Glutamatergic neuron (in vitro differentiated cells): ENCODE measurements at places on chromosomes 6 and 20.

- H3K4me1 ChIP-seq, result no peaks in the 10 kb centered on the region
- H3K27me3 ChIP-seq, result peaks cover 5% of the 10 kb centered on the region
- peaks cover 5% of the 10 kb centered on the region for H3K36me3 ChIP-seq
- no peak for DNase-seq
- no peak overlapping the region for H3K4me3 ChIP-seq
Measured at GRCh38 chr6:110509617-110510241, 33.3 kb upstream of the SLC22A16 start.

GRCh38 chr6:6091608-6092002, 84.9 kb upstream of the NRN1 start:
- H3K27ac ChIP-seq, result no peak overlapping the region
- peaks cover 4% of the 10 kb centered on the region for H3K27me3 ChIP-seq
- H3K4me3 ChIP-seq, result no peak overlapping the region
- no peak for DNase-seq
- H3K4me1 ChIP-seq, result peaks cover 7% of the 10 kb centered on the region

GRCh38 chr6:30227763-30228487, 14.7 kb upstream of the TRIM26 start:
- DNase-seq, result no peak
- H3K27ac ChIP-seq, result no peak overlapping the region
- H3K4me3 ChIP-seq, result no peak overlapping the region
- peaks cover 12% of the 10 kb centered on the region for H3K36me3 ChIP-seq

GRCh38 chr6:42045538-42046460, 4.5 kb upstream of the TAF8 start:
- H3K36me3 ChIP-seq, result no peaks in the 10 kb centered on the region
- no peak overlapping the region for H3K27ac ChIP-seq
- H3K27me3 ChIP-seq, result peaks cover 9% of the 10 kb centered on the region
- peaks cover 27% of the 10 kb centered on the region for H3K4me1 ChIP-seq
- peak overlapping the region; percentile 55 for H3K4me3 ChIP-seq

GRCh38 chr20:52150440-52151258, 40.9 kb downstream of the ZFP64 start:
- no peak overlapping the region for H3K27ac ChIP-seq
- peaks cover 5% of the 10 kb centered on the region for H3K27me3 ChIP-seq
- no peak overlapping the region for H3K4me3 ChIP-seq
- DNase-seq, result no peak

DNA sequence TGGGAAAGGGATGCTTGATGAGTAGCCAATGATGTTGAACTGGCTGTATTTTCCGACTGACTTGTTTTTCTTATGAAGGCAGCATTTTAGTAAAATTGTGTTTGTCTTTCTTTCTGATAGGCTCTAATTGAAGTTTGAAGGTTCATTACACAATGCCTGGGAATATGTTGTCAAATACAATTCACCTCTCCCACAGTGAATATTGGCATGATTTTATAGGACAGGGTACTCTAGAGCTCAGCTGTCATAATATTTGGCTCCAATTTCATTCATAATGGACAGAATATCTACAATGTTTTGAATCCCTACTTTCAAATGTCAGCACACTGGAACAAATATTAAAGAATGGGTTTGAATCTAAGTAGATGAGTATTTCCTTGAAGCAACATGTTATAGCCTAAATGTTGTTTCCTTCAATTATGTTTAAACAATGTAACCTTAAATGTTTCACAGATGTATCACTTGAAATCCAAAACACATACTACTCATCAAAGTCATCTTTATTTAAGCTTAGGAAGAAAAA, 81.4 kb downstream of the LAMA2 start:
- H3K4me3 ChIP-seq, result no peak overlapping the region
- H3K27ac ChIP-seq, result no peak overlapping the region
- no peaks in the 10 kb centered on the region for H3K4me1 ChIP-seq
- no peaks in the 10 kb centered on the region for H3K27me3 ChIP-seq
- no peak for DNase-seq

DNA sequence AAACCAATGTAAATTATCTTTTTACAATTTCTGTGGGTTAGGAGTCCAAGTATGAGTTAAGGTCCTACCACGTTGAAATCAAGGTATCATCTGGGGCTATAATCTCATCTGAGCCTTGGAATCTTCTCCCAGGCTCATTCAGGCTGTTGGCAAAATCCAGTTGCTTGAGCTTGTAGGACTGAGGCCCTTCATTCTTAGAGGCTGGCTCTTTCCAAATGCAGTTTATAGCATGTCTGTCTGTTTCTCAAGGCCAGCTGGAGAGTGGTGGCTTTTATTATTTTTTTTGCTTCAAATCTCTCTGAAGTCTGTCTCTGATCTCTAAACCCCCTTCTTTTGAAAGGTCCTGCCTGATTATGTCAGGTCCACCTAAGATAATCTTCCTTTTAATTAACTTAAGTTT, 177.2 kb upstream of the ASCC3 start:
- H3K27me3 ChIP-seq, result no peaks in the 10 kb centered on the region
- no peak for DNase-seq
- no peak overlapping the region for H3K4me3 ChIP-seq
- H3K4me1 ChIP-seq, result no peaks in the 10 kb centered on the region
- H3K27ac ChIP-seq, result no peak overlapping the region

GRCh38 chr6:117078624-117079023, 186.7 kb upstream of the VGLL2 start:
- H3K4me1 ChIP-seq, result no peaks in the 10 kb centered on the region
- H3K4me3 ChIP-seq, result no peak overlapping the region
- H3K27ac ChIP-seq, result no peak overlapping the region
- H3K36me3 ChIP-seq, result no peaks in the 10 kb centered on the region
- no peak for DNase-seq
- H3K27me3 ChIP-seq, result peaks cover 4% of the 10 kb centered on the region

GRCh38 chr6:29651413-29652197, 5.3 kb upstream of the MOG start:
- H3K27me3 ChIP-seq, result no peaks in the 10 kb centered on the region
- DNase-seq, result no peak
- H3K27ac ChIP-seq, result no peak overlapping the region
- H3K36me3 ChIP-seq, result no peaks in the 10 kb centered on the region

GRCh38 chr6:16271428-16271827, 33.0 kb downstream of the GMPR start:
- H3K36me3 ChIP-seq, result no peaks in the 10 kb centered on the region
- H3K4me1 ChIP-seq, result peaks cover 3% of the 10 kb centered on the region
- no peak for DNase-seq

DNA sequence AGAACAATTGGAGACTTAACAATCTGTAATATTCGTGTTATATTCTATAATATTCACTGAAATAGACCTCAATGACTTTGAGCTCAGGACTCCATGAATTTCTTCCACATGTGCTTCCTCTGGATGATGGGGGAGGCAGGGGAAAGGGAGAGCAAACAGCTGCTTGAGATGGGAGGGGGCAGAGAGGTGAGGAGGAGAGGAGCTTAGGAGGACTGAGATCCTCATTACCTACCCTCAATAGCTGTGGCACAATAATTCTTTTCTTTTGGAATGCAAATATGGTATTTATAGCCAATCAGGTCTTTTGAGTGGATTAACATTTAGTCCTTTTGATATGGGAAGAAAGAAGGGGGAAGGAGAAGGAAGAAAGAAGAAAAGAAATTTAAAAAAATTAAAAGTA, 64.1 kb upstream of the ZNF217 start:
- DNase-seq, result no peak
- no peaks in the 10 kb centered on the region for H3K36me3 ChIP-seq
- H3K27ac ChIP-seq, result no peak overlapping the region
- no peak overlapping the region for H3K4me3 ChIP-seq
- peaks cover 5% of the 10 kb centered on the region for H3K4me1 ChIP-seq
